ENCODE measurements at places on chromosomes 13 and 19.

DNA sequence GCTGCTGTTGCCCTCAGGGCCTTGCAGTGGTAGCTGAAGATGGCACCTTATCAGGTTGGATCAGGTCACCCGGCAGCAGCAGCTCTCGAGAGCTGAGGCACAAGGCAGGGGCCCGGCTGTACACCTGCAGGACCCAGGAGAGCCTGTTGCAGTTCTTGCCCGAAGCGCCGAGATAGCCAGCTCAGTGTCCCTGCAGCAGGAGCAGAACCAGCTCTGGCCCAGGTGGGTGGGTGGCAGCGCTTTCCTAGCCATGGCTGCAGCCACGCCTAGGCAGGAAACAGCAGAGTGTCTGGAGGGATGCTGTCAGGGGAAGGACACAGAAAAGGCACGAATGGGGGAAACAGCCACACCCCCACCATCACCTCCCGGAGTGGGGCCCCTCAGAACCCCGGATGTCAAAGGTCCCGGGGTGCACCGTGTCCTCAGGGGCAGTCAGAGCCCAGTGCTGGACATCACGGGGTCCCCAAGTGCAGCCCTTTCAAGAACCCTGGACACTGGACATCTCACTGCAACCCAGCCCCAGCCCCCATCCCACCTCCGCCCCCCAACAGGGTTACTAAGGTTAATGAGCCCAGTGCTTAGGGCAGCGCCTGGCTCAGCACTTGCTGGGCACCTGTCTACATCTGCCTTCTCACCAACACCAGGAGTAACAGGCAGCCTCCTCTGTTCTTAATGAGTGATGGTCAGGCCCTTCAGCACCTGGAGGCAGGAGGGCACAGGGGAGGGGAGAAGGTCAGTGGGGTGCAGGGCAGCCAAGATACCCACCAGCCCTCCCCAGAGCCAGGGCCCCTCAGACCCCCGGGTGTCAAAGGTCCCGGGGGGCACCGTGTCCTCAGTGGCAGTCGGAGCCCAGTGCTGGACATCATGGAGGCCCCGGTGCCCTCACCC lies 8.7 kb downstream of the ACP4 start:
- DNase-seq: no peak

GRCh38 chr19:18349524-18350128 lies 9.2 kb downstream of the PGPEP1 start:
- peak; percentile 31 for DNase-seq

- DNase-seq: no peak
Measured at GRCh38 chr13:110328573-110328972, 21.5 kb downstream of the COL4A2 start.

DNA sequence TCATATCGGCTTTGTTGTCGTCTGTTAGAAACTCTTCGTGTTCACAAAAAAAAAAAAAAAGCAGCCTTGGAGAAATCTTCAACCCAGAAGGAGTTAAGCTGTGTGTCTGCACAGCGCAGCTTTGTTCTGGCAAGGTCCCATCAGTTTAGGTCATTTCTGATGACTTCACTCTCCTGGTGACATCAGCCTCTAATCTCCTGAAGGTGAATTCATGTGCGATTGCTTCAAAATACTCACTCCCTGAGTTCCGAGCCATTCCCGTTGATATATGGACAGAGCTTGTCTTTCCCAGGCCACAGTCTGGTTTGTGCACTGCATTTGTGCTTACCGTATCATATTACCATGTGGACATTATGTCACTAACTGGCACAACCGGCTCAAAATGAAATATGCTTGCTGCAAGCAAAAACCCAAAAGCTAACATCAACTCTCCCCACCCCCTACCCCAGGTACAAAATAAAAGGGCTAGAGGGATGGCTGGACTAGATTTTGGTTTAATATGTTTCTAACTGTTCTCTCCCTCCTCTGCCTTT lies 342.4 kb downstream of the KCNRG start:
- no peak for DNase-seq

DNA sequence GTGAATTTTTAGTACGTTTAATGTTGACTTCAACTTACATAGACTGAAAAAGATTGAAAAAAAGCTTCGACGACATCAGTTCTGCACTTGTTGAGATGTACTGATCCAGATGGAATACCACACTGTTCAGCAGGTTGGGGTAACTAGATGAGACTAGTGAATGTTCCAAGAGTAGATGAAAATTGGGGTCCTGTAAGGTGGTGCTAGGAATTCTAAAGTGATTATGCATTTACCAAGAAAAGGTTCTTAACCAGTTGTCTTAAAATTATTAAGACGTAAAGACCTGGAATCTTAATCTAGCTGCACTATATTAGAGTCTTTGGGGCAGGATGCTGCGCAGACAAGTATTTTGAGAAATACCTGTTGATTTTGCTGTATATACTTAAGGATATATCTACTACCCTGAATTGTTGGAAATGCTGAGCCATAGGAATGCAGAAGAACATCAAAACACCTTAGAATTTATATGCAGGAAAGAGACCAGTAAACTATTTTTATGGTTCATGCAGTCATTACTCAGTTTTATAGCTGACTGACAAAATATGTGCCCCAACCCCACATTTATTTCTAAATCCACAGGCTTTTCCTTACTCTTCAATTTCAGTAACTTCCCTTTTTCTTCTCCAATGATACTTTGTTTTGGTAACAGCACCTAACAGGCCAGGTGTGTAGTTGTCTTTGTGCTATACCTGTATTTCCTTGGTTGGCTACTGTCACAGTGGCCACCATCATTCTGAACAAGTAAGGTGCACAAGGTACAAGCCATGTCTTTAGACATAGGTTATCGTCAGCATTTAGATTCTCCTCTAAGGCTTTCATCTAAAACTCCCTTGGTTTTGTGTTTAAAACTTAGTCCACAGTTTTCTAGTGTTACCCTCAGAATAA lies 8.6 kb downstream of the MIR17HG start:
- DNase-seq: no peak

GRCh38 chr13:46728777-46729176 lies 68.2 kb downstream of the ESD start:
- no peak for DNase-seq

DNA sequence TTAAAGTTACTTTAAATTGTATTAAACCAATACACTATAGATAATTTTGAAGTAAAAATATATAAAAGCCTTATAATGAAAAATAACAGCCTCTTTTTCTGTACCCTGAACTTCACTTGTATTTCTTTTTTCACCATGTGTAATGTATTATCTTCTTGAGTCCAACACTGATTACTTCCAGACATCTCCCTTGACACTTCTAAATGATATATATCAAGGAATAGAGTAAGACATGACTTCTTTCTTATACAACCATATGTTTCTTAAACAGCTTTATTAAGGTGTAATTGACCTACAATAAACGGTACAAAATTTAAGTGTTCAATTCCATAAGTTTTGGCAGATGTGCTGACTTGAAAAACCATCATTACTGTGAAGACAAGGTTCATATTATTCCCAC lies 531.9 kb downstream of the OLFM4 start:
- no peak for DNase-seq

DNA sequence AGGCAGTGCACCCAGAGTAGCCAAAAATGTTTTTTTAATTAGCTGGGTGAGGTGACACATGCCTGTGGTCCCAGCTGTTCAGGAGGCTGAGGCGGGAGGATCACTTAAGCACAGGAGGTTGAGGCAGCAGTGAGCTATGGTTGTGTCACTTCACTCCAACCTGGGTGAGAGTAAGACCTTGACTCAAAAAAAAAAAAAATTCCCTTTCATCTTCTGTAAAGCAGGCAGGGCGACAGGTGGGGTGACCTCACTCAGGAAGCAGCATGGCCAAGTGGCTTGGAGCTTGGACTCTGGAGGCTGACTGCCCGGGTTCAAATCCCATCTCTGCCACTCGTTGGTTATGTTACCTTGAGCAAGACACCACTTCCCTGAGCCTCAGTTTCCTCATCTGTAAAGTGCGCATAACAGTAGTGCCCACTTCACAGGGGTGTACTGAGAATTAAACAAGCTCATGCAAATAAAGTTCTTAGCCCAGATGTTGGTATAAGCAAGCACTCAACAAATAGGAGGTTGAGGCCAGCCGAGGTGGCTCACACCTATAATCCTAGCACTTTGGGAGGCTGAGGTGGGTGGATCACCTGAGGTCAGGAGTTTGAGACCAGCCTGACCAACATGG lies 48.3 kb downstream of the MAP4K1 start:
- DNase-seq: no peak

GRCh38 chr13:73325723-73326558 lies 267.1 kb downstream of the KLF5 start:
- DNase-seq: no peak

GRCh38 chr13:75963302-75963701 lies 327.2 kb downstream of the LMO7 start:
- no peak for DNase-seq

DNA sequence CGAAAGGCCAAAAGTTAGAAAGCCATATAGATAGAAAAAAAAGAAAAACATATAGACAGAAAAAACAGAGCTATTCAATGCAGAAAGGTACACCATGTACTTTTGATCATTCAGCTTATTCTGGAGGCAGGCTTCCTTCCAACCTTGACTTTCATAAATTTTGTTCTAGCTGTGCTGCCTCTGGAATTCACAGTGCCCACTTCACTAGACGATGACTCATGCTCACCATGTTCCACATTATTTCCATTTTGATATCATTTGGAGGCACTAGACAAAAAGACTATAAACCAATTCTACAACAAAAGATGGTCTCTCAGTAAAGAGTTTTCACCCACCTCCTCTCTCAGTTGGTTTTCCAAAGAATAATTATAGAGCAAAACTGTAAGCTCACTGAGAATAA lies 229.0 kb upstream of the IPO5 start:
- no peak for DNase-seq

GRCh38 chr19:41753159-41753558 lies 2.2 kb upstream of the CEACAM6 start:
- no peak for DNase-seq

DNA sequence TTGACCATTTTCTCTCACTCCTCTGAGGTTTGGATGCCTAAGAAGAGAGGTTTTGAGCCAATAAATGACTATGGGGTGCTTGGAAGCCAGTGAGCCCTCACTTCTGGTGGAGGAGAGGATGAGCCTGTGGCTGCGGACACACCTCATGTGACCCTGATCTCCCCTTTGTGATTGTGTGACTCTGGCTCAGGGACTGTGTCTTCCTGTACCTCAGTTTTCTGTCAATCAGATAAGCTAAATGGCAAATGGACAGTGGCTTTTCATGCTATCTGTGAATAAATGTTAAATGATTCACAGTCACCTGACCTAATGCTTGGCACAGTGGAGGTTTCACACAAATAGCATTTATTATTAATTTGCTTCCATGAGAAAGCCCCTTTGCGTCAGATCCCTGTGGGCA lies 2.7 kb downstream of the PSG8 start:
- no peak for DNase-seq

- DNase-seq: no peak
Measured at GRCh38 chr19:1067341-1067957, 482 bp downstream of the ARHGAP45 start.

DNA sequence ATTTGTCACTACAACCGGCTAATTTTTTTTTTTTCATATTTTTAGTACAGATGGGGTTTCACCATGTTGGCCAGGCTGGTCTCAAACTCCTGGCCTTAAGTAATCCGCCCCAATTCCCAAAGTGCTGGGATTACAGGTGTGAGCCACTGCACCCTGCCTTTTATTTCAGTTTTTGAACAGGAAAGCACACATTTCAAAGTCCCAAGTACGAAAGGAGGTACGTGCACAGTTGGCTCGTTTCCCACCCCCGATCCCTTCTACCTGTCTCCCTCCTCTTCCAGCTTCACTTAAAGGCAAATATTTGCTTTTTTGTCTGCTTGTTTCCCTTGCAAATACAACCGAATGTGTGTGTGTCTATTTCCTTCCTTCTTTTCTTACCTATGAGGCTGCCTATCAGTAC lies 30.5 kb downstream of the ZIC5 start:
- DNase-seq: no peak

DNA sequence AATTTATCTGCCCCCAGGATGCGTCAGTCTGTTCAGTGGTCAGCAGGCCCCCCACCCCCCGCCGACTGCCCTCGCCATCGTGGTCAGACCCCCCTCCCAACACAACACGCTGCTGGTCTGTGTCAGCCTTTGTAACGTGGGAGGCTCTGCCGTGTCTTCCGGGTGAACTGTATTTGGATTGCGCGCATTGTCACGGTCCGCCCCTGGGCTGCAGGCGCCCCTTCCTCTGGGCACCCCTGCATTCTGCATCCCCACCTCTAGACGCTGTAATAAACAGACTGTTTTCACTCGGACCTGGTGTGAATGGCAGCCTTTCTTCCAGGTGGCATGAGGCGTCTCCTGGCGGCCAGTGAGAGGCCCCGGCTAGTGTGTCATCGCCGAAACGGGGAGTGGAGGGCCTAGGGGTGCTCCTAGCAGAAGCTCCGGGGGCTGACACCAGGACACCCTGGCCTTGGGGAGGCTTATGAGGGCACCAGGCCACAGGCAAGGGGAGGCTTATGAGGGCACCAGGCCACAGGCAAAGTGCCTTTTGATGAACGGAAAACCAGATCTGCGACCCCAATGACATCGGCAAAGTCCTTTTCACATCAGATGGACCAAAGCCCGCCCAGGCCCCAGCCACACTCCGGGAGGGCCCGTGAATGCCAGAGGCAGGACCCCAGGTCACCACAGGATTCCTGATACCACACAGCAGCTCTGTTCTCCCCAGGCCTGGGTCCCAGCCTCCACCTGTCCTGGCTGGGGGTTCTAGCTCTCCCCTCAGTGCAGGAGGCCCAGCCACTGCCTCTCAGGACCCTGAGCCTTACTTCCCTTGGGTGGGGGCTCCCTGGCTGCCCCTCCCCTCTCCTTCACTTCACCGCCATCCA lies 3.6 kb downstream of the PLEKHJ1 start:
- no peak for DNase-seq

GRCh38 chr19:14118165-14119051 lies 846 bp upstream of the PRKACA start:
- DNase-seq: no peak

GRCh38 chr19:17125062-17125727 lies 49.6 kb downstream of the MYO9B start:
- DNase-seq: peak; percentile 18

DNA sequence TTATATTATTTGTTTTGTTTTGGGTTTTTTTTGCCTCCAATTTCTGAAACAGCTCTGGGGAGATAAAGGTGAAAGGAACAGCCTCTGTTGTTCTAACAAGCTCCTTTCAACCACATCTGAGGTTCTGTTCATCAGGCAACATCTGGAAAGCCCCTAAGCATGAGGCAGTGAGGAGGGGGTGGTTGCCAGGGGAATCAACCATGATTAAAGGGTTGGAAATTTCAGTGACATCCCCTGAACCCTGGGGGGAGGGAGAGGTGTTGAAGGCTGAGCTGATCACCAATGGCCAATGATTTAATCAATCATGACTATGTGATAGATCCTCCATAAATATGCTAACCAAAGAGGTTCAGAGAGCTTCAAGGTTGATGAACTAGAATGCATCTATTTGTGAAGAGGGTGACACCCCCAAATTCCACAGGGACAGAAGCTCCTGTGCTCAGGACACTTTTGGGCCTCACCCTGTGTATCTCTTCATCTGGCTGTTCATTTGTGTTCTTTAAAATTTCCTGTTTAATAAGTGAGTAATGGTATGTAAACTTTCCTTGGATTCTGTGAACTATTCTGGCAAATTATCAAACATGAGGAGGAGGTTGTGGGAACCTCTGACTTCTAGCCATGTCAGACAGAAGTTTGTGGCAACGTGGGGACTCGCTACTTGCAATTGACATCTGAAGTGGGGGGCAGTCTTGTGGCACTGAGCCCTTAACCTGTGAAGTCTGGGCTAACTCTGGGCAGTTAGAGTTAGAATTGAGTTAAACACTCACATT lies 221.3 kb downstream of the NHLRC3 start:
- DNase-seq: no peak

Measured in NCI-H2171 (cell line).